ENCODE measurements at places on chromosomes 3 and 15. TPM values are rescaled to one million over a fixed set of nuclear protein-coding genes. Genes with fewer than 3 reads are reported as not detected.

DNA sequence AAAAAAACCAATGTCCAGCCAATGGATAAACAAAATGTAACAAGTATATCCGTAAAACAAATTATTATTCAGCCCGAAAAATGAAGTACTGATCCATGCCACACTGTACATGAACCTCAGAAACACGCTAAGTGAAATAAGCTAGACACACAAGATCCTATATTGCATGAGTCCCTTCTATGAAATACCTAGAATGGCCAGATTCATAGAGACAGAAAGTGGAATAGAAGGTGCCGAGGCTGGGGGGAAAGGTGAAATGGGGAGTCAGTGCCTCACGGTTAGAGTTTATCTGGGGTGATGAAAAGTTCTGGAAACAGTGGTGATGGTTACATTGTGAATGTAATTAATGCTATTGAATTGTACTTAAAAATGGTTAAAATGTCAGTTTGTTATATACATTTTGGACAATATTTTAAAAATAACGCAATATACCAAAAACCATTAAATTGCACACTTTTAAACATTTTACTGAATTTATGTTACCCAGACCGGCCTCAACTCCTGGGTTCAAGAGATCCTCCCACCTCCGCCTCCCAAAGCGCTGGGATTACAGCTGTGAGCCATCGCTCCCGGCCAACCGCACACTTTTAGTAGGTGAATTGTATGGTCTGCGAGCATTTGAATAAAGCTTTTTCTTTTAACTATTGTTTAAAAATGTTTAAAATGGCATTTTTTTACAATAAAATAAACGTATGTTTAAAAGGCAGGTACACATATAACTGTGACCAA, 2.1 kb downstream of the RNF168 start:
- no peak for DNase-seq

DNA sequence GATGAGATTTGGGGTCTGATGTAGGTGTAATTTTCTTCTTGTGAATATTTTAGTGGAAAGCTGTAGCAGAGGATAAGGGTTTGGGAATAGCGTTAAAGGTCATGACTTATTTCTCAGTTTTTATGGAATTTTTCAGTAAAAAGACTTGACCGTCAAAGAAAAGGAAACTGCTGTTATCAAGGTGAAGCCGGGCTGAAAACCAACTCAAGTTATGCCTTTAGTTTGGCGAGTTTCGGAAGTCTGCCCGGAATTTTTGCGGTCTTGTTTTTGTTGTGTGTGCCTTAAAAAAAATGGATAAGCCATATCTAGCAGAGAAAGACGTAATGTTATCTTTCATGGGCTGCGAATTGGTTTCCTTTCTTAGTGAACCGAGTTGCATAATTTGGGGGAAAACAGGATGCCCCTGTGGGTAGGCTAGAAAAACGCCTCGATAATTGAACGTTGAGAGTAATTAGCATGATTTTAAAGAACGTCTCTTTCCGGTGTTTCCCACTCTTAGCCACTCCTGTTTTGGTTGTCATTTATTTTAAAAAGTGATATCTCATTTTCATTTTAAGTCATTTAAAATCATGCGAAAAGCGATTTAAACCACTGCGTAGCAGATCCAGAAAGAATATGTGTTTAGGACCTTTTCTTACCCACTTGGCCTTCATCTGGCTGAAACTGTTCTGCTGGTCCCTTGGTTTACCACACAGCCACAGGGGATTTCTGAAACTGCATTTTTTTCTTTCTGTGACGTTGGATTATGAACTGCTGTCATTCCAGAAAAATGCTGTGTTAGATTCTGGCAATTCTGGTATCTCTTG, 1.1 kb downstream of the NFKBIZ start:
- no peak for DNase-seq

DNA sequence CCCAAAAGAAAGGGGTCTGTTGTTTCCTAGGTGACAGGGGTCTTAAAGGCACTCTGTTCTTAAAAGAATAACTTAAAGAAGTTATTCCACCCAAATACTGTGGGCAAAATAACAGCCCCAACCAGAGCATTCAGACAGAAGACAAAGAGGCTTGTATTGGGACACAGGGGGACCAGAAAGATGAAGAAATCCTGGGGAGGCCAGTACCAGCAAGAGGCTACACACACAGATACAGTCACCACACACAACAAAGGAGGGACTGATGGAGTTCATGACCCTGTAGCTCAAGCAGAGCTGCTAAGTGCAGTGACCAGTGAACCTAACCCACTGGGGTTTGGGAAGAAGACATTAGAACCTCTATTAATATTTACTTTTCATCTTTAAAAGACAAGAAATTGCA, 59.0 kb downstream of the MTHFS start:
- no peak for DNase-seq

SHQ1 gene
- 17.4 TPM for polyA plus RNA-seq

DNA sequence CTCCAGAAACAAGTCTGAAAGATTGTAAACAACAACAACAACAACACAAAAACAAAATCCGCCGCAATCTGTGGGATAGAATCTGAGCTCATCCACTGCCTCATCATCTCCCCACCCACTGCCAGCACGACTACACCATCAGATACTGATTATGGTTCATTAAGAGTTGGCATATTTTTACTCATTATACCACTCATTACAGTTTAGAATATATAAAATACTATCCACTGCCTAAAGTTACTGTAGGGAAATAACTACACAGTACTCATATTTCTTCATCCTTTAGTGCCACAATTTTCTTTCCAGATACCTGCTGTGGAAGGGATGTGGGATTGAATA, 152.5 kb upstream of the PEX5L start:
- no peak for DNase-seq

GRCh38 chr3:171991166-171991565, 48.2 kb upstream of the FNDC3B start:
- no peak for DNase-seq

DNA sequence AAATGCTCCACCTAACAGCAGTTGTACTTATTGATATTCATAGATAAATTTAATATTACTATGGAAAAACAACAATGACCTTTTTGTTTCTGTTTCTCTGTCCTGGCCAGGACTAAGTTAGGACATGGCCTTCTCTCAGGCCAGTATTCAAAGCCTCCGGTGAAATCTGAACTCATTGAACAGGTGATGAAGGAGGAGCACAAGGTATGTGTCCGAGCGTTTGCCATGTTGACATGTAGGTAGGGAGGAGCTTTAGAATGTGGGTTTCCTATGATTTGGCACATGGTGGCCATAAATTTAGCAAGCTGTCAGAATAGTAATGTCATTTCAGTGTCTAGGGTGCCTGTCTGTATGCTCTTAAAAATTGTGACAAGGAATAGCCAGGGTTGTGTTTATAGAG, 77.7 kb downstream of the USP13 start:
- no peak for DNase-seq

DNA sequence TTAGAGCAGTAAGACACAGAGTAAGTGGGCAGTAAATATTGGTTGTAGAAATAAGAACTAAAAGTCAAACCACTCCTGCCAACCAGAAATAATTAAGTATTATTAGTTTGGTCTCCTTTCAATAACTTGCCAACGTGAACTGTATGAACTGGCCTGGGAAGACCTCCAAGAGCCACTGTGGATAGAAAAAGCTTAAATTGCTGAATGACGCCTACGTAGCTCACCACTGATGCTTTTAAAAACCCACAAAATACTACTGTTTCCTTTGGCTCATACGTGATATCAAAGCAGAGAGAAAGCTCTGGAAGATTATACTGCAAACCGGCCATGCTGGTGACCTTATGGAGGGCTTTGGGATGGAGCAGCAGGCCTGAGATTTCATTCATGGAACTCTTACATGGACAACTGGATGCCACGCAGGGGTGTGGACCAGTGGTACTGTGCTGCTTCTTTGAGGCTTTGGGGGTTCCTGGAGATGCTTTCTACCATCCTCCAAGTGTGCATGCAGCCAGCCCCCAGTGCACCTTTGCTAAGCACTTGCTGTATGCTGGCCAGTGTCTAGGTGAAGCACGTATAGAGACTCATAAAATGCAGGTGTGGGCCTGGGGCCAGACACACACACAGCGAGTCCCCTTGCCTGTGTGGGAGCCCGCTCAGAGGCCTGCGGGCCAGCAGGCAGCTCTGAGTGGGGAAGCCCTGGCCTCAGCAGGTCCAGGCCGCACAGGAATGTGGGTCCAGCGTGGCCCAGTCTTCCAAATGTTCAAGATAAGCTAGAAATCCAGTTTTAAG, 66.8 kb downstream of the ABTB1 start:
- DNase-seq, result no peak

Data from left renal pelvis (tissue), 4 donors.